Activated CD4-positive, alpha-beta T cell treated with anti-CD3 and anti-CD28 coated beads for 1 hour (primary cell): ENCODE measurements at places on chromosomes 16 and 17.

- DNase-seq, result no peak
Observed at GRCh38 chr16:85611444-85612190, 1.5 kb upstream of the GSE1 start.

GRCh38 chr17:72592242-72592966 is 471.6 kb downstream of the SOX9 start:
- DNase-seq, result peak; percentile 18

DNA sequence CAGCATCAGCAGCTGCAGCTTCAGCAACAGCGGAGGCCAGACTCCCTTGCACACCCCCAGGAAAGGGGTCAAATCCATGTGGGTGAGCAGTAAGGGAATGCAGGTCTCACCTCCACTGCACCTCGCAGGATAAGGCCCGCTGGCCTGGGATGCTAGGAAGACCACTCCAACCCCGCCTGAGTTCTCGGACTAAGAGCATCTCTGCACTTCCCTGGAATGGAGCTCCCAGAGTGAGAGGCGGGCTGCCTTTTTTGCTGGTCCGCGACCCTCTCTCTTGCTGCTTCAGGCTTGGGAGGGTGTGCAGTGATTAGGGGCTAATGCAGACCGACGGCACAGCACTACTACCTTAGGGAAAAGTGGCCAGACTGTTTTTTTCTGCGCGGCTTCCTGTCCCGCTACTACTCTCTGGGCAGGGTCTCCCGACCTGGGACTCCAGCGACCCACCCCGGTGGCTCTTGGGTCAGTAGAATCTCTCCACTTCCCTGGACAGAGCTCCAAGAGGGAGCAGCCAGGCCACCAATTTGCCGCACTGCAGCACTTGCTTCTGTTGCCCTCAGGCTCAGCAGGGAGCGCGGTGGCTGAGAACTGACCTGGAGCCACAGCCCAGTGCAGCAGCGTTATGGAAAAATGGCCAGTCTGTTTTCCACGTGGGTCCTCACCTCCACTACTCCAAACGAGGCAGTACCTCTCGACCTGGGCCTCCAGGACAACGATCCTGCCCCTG is 480.4 kb downstream of the CDH8 start:
- no peak for DNase-seq

DNA sequence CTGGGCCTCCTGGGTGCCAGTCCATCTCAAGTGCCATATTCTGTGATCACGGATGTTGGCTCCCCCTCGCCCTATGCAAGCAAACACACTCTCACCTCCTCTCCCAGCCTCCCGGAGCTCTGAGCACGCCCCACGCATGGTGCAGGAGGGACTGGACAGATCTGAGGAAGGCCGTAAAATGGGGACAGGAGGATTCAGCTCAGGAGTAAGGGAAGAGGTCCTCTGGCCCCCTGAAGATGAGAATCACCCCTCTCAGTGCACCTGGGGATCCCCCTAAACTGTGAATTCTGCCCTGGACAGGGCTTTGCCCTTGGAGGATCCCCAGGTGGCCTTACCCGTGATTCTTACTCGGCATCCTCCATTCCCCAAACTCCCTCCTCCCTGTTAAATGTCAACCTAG is 15.6 kb downstream of the TMEM186 start:
- DNase-seq, result no peak

- no peak for DNase-seq
Observed at GRCh38 chr16:15858921-15859668, 2.3 kb upstream of the MYH11 start.

DNA sequence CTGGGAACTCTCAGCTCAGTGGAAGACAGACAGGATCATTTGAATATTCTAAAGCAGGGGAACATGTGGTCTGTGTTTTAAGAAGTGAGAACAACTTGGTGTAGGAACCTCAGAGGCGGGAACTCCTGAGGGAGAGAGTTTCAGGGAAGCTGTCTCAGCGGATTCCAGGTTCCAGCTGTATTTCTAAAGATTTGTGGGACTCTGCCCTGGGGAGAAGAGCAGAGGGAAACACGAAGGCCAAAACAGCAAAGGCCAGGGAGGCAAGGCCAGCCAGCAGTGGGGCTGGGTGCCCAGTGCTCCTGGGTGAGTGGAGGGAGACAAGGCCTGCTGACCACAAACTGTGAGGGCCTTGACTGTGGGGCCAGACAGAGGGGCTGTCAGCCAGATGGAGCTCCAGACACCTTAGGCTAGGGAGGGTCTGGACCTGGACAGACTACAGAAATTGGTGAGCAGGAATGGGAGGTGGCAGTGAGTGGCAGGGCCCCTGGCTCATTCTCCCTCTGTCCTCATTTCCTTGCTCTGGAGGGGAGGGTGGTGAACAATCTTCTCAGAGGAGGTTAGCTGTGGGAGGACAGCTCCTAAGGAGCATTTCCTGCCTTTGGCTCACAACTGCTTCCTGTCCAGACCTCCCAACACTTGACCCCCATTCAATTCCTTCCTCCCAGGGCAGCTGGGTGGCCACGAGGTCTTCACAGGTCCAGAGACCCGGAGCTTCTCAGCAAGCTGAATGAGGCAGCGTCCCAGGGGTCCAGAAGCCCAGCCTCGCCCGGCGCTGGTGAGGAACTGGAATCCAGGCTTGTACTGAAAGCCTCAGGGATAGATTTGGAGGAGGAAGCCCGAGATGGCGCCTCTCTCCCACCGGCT is 21.0 kb upstream of the FZD2 start:
- no peak for DNase-seq

DNA sequence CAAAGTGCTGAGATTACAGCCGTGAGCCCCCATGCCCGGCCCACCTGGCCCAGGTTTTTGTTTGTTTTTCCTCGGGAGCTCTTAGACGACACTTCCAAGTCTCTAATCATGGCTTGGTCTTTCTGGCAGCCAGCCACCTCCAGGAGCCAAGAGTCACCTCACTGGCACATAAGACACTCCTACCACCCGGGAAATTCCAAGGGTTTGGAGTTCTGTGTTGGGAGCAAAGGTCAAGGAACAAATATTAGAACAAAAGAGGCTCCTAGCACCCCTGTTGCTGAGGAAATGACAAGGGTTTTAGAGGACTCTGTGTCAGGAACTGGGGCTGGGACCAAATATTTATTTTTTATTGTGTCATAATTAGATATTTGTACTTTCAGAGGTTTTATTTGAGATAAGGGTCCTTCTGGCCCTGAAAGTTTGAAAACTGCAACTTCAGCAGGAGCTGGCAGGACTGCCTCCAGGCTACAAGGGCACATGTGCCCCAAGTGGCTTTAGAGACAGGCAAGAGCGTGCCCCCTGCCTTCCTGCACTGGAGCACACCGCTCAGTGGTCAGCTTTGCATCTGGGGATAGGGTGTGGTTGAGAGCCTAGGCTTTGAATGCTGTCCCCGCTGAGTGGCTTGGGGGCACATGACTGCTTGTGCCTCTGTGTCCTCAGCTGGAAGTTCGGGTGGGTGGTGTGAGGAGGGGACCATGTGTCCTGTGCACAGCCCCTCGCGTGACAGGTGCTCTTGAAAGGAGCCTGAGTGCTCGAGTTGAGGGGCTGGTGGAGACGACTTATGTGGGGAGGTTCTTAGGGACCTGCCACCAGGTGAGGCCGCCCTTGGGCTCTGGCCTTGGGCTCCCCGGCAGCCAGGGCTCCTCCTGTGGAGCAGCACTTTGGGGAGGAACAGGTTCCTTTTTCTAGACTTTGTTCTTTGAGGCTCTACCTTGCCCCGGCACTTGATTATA is 29.7 kb downstream of the MGRN1 start:
- DNase-seq, result no peak

DNA sequence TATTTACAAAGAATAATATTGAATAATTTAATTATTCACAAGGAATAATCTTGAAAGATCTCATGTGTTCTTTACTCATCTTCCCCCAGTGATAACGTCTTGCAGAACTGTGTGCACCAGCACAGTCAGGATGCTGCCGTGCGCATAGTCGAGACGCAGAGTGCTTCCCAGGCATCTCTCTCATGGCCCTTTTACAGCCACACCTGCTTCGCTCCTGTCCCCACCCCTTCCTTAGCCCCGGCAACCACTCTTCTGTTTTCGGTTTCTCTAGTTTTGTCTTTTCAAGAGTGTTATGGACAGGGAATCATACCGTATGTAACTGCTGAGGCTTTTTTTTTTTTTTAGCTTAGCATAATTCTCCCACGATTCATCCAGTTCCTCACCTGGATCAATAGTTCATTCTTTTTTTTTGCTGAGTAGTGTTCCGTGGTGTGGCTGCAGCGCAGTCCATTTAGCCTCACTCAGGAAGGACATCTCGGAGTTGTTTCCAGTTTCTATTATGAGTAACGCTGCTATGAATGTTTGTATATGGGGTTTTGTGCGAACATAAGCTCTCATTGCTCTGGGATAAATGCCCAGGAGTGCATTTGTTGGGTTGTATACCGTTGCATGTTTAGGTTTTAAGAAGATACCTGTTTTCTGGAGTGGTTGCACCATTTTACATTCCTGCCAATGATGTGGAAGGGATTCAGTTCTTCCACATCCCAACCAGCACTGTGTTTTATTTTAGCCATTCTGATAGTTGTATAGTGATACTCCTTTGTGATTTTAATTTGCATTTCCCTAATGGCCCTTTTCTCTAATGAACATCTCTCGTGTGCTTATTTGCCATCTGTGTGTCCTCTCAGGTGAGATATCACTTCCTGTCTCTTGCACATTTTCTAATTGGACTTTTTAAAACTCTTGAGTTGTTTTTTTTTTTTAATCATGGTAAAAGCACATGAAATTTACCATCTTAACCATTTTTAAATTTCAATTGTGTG is 47.6 kb downstream of the SEC14L1 start:
- DNase-seq, result no peak

- no peak for DNase-seq
Observed at GRCh38 chr16:83011939-83012338, 385.2 kb downstream of the CDH13 start.

DNA sequence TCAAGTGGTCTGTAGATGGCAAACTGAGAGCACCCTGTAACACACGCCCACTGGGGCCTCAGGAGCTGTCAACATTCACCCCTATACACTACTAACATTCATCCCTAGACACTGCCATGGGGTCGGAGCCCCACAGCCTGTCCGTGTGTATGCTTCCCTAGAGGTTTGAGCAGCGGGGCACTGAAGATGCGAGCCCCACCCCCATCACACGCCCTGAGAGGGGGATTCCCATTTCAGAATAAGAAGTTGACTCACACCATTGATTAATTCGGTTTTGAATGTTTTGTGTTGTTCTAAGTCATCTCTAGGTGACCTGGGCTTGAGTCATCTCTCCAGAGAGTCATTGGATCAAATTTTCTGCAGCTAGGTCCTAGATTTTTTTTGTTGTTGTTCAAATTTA is 37.3 kb upstream of the MMD start:
- no peak for DNase-seq
